ENCODE measurements at places on chromosomes 6 and 20. TPM values are rescaled to one million over a fixed set of nuclear protein-coding genes. Genes with fewer than 3 reads are reported as not detected.

Gene BPIFA1
- total RNA-seq, result not detected

Gene GSTA3
- total RNA-seq, result not detected

Gene LCA5
- total RNA-seq, result 0.83 TPM

Gene PNLDC1
- total RNA-seq, result not detected

Gene ARFGEF3
- total RNA-seq, result 0.82 TPM

Gene LINC00237
- not detected for total RNA-seq

Gene PRPH2
- total RNA-seq, result not detected

Gene RAB32
- 220 TPM for total RNA-seq

Gene OR2B6
- total RNA-seq, result not detected

Gene PI16
- total RNA-seq, result not detected

Gene SOBP
- total RNA-seq, result 1.6 TPM

Gene MMP24
- 0.32 TPM for total RNA-seq

Gene RIPPLY2
- total RNA-seq, result 3.8 TPM

Gene ADGB
- not detected for total RNA-seq

Gene ZSCAN23
- total RNA-seq, result 1.9 TPM

Gene CCN5
- total RNA-seq, result 0.45 TPM

Measured in SK-MEL-5 (cell line).